ENCODE measurements at places on chromosomes 4 and X.

- DNase-seq: no peak
These were observed 170.4 kb upstream of the HS3ST1 start for GRCh38 chr4:11599064-11599463.

GRCh38 chr4:164381859-164382258, 372.1 kb upstream of the SMIM31 start:
- no peak for DNase-seq

GRCh38 chr4:72314869-72315268, 254.2 kb downstream of the ADAMTS3 start:
- no peak for DNase-seq

DNA sequence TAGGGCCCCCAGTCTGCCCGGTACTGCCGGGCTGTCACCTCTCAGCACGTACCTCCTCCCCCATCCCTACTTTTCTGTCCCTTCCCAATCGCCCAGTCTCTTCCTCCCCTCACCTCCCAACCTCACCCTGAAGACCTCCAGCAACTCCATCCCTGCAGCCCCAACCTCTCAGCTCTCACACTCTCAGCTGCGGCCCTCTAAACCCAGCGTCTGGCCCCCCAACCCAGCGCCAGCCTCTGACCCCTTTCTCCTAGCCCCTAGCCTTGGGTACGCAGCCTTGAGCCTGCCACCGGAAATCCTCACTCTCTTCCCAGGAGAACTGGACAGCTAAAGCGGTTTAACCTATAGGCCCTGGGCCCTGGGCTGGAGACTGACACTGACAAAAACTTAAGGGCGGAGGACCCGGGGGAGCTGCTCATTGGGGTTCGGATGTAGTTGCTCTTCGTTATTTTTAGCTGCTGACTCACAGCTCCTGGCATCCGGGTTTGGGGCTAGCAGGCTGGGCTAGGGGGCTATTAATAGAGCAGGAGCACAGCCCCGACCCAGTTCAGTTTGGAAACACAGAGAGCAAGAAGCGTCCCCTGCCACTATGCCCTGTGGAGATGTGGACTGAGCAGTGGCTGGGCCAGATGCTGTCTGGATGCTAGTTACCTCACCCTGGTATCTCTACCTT, 9.6 kb upstream of the DLG3 start:
- DNase-seq: no peak

DNA sequence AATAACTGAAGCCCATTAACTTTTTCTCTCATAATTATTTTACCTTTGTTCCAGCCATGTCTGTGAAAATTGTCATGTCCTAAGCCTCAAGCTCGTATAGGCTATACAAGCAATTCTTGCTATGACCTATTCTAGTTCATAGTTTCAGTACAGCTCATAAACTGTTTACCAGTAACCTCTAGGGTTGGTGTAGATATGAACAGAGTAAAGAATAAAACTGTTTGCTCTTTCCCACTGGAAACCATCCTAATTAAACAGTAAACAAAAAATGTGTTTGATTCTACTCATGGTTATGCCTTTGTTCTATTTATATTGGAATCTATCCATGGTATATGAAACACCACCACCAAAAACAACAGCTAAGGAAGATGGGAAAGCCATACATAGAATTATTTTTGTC, 1444.0 kb upstream of the PCDH7 start:
- DNase-seq: no peak

- DNase-seq: no peak
These were observed 50.6 kb upstream of the RAPGEF2 start for GRCh38 chr4:159052315-159052714.
